ENCODE measurements at places on chromosomes 7 and 10.

GRCh38 chr7:98875501-98875900 lies 2.8 kb upstream of the TRRAP start:
- no peak for DNase-seq

DNA sequence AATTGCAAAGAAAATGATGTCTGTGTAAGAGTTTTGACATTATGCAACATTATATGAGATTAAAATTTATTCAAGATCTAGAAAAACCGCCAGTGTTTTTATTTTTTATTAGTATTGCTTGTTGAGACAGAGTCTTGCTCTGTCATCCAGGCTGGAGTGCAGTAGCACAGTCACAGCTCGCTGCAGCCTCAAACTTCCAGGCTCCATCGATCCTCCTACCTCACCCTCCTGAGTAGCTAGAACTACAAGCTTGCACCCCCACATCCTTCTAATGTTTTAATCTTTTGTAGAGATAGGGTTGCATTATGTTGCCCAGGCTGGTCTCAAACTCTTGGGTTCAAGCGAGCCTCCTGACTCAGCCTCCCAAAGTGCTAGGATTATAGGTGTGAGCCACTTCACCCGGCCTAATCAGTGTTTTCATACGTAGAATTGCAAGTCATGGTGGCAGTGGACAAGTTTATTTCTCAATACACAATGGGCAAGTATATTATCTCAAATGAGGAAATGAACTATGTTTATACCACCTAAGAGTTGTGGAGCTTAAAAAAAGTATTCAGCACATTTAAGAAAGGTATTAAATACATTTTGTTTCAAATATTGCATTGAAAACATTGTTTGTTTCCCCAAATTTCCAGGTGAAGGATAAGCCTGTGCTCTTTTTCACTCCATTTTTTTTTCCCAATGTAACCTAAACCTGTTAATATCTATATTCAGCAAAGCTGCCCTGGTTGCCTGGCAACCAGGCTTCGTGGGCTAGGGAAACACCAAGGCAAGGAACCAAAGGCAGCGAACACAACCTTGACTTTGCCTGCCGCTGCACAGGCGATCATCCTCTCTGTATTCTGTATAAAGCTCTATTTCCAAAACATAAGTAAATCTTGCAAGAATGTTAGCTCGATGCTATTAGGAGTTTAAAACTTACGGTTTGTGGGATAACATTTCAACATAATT lies 163.9 kb downstream of the CACNB2 start:
- no peak for DNase-seq

GRCh38 chr10:2927958-2928840 lies 139.1 kb upstream of the PFKP start:
- DNase-seq, result no peak

GRCh38 chr7:48441848-48442492 lies 270.7 kb downstream of the ABCA13 start:
- DNase-seq, result no peak

DNA sequence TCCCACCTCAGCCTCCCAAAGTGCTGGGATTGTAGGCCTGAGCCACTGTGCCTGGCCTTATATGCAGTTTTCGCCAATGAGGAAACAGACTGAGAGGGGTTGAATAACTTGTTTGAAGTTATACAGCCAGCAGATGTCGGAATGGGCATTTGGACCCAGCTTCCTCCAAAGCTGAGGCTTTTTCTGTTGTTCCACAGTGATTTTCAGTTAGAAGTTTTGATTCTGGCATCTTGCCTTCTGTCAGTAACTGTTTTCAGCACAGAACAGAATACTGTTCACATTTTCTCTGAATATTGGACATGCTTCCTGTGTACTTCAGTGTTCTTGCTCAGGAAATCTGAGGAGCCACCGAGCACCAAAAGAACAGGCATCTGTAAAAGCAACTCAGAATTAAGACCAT lies 287.2 kb downstream of the CAMK1D start:
- DNase-seq, result no peak

DNA sequence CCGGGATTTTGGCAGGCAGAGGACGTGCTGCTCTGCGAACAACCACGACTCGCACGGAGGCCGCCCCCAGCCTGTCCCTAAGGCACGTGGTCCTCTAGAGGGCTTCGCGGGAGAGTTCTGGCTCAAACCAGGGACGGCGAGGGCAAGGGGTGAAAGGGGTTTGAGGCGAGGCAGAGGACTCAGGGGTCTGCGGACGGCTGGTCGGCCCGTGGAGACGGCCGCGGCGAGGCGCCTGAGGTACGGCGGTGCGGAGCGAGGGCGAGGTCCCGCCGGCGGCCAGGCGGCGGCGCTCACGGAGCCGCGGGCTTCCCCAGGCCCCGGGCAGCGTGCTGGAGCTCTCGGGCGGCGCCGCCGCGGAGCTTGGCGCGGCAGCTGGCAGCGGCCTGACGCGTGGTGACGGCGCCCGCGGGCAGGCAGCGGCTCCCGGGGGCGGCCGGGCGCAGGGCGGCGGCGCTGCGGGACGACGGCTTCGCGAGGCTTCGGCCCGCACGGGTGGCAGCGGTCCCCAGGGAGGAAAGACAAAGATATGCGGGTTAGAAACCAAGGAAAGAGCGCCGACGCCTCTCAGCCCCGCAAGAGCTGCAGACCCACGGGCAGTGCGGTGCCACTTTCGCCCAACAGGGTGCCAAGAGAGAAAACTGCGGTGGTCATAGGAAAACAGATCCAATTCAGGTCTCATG lies 44.8 kb downstream of the ZNF800 start:
- peak; percentile 52 for DNase-seq

DNA sequence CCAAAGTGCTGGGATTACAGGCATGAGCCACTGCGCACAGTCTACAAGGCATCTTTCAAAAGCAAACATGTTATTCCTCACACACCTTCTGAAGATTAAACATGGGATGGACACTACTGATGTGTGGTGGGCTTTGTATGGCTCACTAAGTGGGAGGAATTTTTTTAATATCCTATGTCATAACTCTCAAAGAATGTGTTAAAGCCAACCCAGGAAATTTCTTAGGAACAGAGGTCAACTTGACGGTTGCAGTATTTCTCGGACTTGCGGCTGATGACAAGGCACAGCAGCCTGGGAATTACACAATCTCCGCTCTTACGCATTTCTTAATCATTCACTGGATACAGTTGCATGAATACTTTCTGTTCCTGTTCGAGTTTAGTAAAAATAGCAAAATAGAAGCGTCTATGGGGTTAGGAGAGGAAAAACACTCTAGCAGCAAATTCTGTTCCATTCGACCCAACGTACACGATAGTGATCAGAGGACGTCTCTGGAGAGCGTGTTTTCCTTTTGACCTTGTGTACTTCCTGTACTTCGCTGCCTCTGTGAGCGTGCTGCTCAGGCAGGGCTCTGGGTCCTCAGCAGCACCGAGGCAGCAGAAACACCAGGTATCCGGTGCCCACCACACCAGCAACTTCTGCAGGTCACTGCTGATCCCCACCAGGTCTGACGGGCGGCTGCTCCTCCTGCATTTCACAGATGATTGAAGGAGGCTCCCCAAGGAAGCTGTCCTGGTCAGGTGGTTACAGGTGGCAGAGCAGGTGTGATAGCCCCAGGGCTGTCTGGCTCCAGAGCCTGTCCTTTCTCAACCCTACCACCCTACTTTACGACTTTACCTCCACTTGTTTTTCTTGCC lies 26.4 kb upstream of the SRGN start:
- DNase-seq, result no peak
